ENCODE measurements at places on chromosomes 1 and 21. TPM values are rescaled to one million over a fixed set of nuclear protein-coding genes. Genes with fewer than 3 reads are reported as not detected.

DNA sequence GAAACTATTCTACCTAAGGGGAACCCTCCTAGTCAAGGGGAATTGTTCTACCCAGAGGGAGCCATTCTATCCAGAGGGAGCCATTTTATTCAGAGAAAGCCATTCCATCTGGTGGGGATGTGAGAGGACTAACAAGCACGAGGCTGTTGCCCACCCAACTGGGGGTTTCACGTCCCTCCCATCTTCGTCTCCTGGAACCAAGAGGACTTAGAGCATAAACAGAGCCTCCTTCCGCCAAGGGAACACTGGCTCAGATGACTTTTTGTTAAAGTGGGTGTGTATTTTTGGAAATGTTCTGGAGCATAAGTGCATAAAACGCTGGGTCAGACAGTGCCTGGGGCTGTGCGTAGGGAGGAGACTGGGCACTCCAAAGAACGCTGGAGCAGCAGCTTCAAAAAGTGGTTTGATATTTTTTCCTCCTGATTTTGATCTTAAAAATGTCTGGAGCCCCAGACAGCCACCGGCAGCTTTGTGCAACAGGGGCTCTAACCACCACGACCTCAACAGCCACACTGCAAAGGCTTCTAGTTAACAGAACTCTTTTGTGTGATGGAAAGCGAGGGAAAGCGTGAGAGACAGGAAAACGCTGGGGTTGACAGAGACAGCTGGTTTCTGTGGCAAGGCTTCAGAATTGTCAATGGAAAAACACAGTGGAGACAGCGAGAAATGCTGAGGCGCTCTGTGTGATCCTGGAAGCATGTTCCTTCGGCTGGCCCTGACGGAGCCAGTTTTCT, 363.6 kb upstream of the CAMK1G start:
- DNase-seq, result no peak

The GJA9 gene
- not detected for total RNA-seq

DNA sequence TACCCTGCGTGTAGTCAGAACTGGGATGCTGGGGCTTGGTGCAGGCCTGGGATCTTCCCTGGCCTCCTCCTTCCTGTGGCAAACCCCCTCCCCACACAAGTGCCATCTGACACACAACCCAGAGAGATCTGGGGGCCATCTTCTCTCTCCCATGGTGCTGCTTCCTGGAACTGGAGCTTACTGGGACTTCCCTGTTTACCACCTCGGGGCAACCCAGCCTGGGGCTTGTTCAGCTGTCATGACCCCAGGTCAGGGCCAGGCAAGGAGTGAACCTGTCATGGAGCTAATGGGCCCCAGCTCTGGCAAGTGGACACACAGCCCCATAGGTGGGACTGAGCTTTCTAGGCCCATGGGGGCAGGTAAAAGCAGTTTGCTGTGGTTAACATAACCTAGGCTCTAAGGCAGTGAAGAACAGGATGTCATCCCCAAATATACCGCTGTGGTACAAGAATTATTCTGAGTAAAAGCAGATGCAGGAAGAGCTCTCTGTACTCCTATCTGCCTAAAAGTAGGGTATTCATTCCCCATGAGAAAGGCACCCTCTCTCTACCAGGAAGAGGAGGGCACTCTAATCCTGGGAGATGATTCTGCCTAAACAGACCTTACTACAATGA, 2.4 kb downstream of the TRIM11 start:
- DNase-seq, result no peak

DNA sequence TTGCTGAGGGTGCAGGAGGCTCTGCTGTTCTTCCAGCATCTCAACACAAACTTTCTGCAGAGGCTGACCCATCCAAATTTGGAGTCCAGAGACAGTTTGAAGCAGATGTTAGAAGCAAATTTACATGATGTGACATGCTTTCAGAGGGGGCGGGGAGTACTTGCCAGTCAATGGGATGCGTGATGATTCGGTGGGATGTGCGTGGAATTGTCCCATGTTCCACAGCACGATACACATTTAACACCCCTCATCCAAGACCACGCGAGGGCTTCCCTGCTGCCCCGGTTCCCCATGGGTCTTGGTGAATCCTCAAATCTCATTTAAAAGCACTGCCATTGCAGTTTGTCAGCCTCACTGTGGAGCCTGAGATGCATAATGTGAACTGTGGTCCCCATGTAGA, 78.6 kb upstream of the TLR5 start:
- no peak for DNase-seq

The KCNH1 gene
- not detected for total RNA-seq

DNA sequence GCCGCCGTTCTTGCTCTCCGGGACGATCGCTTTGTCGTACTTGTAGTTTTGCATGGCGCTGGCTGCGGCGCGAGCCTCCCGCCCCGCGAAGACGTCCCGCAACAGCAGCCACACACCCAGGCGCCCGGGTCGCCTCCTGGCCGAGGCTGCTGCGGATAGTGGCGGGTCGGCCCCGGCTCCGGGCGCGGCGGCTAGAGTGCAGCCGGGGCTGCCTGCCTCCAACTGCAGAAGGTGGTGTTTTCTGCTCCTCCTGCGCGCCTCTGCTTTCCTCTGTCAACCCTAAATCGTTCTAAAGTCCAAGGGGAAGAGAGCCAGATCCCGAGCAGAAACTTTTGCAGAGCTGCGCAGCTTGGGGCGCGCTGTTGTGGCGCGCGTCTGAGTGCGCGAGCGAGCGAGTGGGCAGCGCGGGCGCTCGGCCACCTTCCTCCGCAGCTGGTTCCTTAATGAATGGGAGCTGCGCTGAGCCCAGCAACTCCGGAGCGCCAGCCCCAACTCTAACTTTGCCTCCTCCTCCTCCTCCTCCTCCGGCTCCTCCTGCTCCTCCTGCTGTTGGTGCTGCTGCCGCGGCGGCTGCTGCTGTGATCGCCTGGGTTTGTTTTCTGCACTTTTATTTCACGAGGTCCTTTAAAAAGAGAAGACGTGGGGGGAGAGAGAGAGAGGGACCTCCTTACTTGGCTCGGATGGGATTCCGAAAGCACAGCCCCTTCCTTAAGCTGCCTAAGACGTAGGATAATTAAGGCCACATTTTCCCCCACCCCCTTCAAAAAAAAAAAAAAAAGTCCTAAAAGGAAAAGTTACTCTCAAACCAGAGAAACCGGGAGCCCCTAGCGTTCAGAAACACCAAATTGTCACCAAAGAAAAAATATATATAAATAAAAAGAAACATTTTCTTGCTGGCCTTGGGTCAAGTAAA, at the start of gene PLPP3:
Gene PLPP3 (minus strand): TSS at position 601 of the 913 bp plus-strand sequence. CDS start 547 bp downstream, at position 54.
- peak; percentile 93 for DNase-seq

GRCh38 chr1:62998845-62999649, 215.1 kb downstream of the ATG4C start:
- DNase-seq, result no peak

The CLDN8 gene
- not detected for total RNA-seq

- no peak for DNase-seq
Measured at GRCh38 chr1:57597036-57597435, 173.2 kb upstream of the DAB1 start.

DNA sequence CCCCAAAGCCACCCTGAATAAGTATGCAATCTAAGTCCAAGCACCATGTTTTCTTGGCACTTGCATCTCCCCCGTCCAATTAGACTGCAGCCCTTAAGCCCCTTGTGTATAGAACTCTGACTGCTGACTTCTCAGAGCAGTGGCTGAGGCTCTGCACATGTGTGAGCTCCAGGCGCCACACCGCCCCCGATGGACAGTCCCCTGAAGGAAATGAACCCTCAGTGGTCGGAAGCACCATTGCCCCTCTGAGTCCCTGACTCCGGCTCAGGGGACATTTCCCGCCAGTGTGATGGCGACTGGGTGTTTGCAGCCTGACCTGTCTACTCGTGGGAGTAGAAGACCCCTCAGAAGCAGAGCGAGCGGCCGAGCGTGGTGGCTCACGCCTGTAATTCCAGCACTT, 37.2 kb upstream of the SCCPDH start:
- DNase-seq, result no peak

The ERICH3 gene
- total RNA-seq, result not detected

The SLC9C2 gene
- not detected for total RNA-seq

GRCh38 chr1:87392248-87393192, 63.8 kb downstream of the LMO4 start:
- peak; percentile 45 for DNase-seq

- DNase-seq, result peak; percentile 21
Measured at GRCh38 chr1:85584264-85584781, 3.8 kb downstream of the CCN1 start.

DNA sequence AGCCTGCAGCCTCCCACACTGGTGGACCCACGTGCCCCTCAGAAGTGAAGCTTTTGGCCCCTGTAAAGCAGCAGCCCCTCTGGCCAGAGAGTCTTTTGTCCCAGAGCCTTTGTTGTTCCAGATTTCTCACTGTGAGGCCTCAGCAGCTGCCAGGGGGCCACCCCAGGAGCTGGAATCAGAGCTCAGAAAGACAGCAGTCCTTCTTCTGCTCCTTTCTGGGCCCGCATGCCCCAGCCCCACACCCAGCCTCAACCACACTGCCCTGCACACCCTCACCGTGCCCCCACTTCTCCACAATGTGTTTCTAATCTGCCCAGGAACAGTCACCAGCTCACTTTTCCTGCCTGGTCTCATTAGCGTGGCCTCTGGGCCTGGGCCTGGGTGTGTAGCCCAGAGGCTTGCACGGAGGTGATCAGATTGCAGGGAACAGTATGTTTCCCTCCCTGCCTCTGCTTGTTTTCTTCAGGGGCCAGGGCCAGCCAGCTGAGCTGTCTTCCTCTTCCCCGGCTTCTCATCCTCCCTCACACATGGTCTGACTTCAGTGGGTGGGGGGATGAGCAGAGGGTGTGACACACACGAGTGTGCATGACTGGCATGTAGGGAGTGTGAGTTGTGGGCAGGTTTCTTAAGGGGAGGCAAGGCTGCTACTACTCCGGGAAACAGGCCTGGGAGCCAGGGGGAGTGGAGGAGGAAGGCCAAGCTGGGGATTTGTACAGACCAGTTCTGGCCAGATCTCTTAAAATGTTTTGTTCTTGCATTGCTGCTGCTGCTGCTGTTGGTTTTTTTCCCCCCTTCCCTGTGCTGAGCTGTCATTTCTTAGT, 82.5 kb upstream of the ZNF648 start:
- DNase-seq, result peak; percentile 56

DNA sequence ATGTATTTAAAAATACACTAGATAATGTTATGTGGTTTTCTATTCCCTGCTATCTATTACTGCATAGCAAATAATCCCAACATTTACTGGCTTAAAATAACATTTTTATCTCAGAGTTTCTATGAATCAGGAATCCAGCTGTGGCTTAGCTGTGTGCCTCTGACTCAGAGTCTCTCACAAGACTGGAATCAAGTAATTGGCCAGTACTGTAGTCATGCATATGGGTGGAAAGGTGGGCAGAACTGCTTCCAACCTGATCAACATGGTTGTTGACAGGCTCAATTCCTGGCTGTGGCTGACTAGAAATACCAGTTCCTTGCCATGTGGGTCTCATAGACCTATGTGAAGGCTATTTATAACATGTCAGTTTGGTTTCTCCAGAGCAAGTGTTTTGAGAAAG, 131.8 kb downstream of the PDE4B start:
- peak; percentile 58 for DNase-seq

The SLC22A15 gene
- total RNA-seq, result 0.74 TPM

DNA sequence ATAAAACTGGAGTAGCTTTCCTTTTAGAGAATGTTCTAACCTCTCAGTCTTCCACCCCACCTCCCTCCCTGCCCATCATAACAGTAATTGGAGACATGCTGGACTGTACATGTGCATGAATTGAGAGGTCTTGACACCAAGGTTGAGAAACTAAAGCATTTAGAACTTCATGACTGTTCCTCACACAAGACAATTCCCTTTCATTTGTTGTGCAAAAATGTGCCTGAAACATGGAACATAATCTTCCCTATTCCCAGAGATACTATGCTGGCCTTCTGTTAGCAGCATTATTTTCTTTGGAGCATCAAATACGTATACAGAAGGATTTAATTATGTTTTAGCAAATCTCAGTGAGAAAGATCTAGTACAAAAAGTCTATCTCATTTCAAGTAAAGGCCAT, 97.5 kb upstream of the KCNE2 start:
- DNase-seq, result no peak

GRCh38 chr1:50517488-50517887, 94.2 kb upstream of the DMRTA2 start:
- DNase-seq, result no peak

The UBL4B gene
- not detected for total RNA-seq

DNA sequence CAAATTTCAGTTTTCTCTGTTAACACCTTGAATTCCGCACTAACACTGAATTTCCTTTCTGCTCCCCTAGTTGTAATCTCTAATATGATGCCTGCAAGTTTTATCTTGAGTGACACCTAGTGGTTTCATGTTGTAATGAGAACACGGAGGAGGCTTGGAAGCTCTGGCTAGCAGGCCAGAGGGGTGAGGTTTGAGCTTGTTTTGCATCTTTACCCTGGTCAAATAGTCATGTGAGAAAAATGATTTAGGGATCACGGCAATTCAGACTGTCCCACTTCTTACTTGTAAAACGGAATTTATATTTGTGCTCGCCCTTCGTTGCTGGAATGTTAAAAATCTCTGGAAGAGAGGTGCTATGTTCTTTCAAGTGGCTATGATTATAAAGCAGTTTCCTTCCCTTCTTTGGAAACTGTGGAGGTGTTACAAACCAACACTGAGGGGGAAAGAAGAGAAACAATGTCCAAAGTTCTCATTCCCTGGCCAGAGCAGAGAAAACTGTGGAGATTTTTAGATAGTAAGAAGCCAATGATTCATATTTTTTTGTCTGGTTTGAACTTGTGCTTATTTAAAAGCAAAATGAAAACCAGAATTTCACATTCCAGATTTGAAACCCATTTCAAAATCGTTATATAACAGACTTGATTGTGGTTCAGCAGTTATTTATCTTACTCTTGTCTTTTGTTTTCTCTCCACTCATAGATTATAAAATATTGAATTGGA, 5.3 kb upstream of the MROH9 start:
- peak; percentile 2 for DNase-seq

The SYNJ1 gene
- total RNA-seq, result 1.1 TPM

The FAM167B gene
- not detected for total RNA-seq

The SMCP gene
- not detected for total RNA-seq

DNA sequence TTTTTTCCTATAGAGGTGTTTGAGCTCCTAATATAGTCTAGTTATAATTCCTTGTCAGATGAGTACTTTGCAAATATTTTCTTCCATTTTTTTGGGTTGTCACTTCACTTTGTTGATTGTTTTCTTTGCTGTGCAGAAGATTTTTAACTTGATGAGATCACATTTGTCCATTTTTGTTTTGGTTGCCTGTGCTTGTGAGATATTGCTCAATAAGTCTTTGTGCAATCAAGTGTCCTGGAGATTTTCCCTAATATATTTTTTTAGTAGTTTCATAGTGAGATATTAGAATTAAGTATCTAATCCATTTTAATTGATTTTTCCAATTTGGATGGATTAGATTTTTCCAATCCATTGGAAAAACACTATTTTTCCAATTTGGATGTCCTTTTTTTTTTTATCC, 1395.5 kb downstream of the PLA2G4A start:
- no peak for DNase-seq

The PLOD1 gene
- total RNA-seq, result 124 TPM

The ATAD3C gene
- total RNA-seq, result not detected

The AGTRAP gene
- total RNA-seq, result 43.5 TPM

DNA sequence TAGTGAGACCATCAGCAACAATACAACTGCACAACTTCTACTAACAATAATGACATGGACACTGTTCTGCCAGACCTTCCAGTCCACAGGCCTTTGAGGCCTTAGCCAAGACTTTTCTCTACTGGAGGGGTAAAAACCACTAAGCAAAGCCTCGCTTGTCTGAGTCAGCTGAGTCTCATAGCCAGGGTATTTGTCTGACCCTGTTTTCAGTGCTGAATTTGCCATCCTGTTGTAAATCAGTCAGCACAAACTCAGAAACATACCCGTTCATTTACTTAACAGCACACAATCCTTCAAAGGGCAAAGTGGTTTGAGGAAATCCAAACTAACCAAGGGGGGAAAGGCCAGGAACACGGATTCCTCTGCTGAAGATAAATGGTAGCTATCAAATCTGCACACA, 537.8 kb downstream of the SMYD3 start:
- peak; percentile 72 for DNase-seq

Data from MG63 (cell line).